ENCODE measurements at places on chromosomes 7 and 10.

DNA sequence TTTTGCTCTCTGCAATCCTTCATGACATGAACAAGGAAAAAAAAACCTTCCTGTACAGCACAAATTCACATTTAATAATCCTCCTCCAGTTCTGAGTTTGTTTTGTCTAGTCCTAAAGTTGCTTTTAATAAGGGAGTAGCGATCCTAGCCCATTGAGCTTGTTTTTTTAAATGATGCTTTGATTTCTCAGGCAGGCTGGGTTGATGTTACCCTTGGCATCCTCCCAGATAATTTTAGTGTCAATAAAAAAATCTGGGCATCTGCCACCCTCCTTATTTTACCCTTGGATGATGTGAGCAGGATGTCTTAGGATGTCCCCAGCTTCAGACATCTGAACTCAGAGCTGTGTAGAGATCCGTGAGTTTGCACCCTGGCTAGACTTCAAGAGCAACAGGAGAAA lies 33.9 kb upstream of the PROSER2 start:
- DNase-seq, result no peak

GRCh38 chr10:24681572-24682088 lies 42.1 kb downstream of the ARHGAP21 start:
- no peak for DNase-seq

DNA sequence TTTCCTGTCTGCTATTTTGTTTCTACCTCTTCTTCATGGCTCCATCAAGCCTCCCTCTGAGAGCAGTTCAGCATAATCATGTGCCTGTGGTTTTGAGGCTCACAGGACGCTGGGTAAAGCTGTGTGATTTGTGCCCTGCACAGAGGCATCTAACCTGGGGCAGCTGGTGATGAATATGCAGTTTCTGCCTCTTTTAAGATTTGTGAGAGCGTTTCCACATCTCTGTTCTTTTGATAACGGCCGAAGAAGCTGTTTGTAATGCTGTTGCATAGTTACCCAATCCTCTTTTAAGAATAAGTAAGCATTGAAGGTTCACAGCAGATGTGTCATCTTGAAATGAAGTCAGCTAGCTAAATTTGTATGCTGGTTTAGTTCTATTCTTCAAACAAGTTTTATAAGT lies 45.2 kb downstream of the PNLIPRP3 start:
- no peak for DNase-seq

GRCh38 chr7:30702200-30702599 lies 19.9 kb upstream of the CRHR2 start:
- DNase-seq, result no peak

DNA sequence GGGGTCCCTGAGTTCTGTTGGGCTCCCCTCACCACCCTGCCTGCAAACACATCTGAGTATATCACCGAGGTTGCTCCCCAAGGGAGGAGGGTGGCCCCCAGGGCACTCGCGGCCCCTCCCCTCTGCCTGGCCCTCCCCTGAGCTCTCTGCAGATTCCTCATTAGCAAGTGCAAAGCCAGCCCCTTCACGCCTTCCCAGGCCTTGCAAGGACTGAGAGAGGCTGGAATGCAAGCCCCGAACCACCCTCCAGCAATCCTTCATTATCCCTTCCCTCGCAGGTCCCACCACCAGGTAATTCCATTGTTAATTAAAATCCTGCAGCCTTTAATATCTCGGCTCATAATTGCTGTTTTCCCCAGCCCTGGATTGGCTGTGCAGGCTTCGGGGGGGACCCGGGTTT lies 35.3 kb upstream of the MYL10 start:
- DNase-seq, result no peak

GRCh38 chr10:1425879-1426278 lies 311.4 kb downstream of the ADARB2 start:
- DNase-seq, result no peak

GRCh38 chr7:74027683-74028320 lies at the start of gene ELN:
TSS of gene ELN (plus strand) at chr7:74028173. CDS start at chr7:74028188, 15 bp downstream.
- no peak for DNase-seq

DNA sequence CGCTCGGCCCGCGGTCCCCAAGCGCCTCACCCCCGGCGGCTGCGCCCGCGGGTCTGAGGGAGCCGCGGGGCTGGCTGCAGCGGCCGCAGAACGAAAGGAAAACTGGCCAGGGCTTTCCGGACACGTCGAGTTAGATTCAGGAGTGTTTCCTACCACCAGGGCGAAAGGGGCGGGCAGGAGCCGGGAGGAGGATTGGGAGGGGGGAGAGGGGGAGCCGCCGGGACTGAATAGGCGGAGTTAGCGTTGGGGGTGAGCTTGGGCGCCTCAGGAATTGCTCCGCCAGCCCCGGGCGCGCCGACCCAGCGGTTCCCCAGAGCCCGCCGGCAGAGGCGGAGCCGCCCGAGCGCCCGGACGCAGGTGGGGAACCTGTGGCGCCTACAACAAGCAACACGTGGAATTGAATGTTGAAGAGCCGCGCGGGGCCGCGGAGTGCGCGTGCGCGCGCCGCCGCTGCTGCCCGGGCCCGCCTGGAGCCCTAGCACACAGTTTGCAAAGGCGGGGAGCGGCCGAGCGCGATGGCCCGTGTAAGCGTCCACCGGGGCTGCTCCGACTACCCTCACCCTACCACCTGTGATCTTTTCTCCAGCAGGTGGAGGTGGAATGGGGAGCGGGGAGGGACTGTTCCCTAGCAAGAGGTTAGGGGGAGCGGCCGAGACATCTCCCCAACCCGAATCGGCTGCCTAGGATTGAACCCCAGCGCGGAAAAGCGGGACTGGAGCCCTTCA lies at the start of gene CADPS2:
Gene CADPS2 (minus strand): TSS at position 104 of the 725 bp plus-strand sequence. CDS start 123 bp downstream, outside the sequence.
- no peak for DNase-seq

DNA sequence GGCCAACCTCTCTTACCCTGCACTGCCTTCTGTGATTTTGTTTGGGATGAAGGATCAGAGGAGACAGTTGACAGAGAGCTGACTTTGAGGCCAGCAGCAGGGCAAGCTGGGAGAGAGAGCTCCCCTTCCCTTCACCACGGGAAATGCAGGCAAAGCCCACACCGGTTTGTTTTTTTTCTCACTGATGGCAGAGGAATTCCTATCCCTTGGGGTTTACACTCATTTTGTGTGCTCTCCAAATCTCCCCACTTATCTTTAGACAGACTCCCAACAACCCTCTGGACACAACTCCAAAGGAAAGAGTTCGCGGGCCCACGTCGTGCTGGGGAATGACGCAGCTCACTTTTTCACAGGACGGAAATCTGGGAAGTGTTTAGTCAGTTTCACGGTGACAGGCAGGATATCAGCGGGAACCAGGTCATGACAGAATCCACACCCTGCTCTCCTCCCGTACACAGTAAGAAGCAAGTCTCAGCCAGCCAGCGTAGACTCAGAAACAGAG lies 68.3 kb upstream of the FAM171A1 start:
- DNase-seq, result no peak

GRCh38 chr10:113284635-113285034 lies 268.2 kb upstream of the HABP2 start:
- no peak for DNase-seq

DNA sequence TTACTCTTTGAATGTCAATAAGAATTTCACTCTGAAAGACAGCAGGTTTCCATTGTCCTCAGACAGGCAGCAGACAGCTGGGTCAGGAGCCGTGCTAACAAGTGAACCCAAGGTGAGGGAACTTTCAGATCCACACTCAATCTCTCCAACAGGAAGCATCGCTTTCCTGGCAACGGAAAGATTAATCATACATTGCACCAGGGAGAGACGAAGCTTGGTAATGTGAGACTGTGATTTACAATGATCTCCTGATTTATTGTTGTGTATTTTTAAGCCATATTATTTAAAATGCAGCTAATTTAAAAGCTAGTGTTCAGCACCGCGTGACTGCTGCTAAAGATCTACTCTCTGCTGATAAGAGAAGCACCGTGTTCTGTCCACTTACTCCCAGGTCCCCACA lies 17.5 kb upstream of the NOM1 start:
- DNase-seq, result no peak

DNA sequence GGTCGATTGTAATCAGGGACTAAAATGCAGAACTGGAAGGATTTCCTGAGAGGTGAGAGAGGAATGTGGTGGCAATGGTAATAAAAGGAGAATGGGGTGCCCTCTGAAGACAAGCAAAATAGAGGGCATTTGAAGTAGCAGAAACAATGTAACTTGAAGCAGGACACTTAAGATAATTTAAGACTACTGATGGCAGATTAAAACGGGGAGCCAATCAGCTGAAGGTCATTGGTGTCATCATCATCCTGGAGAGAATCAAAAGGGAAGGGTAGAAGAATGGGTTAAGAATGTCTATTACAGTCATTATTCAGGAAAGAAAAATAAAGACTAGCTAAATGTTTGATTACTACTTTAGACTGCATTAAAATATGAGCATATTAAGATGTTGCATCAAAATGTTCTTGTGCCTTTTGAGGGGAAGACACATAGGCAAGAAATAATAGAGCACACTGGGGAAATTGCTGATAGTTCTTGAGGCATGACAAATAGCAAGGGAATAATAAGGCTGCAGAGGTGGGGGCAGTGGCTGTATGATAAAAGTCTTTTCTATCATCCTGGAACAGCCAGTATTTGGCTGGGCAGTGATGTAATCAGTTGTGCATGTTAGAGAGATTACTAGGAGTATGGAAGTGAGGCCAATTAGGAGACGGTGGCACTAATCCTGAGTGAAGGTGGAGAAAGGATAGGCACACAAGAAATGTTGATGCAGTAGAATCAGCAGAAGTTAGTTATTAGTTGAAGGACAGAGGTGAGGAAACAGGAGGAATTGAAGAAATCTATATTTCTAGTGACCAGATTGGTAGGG lies 60.2 kb downstream of the CCDC71L start:
- no peak for DNase-seq

- no peak for DNase-seq
Measured at GRCh38 chr7:123096976-123097375, 101.5 kb upstream of the TAS2R16 start.

DNA sequence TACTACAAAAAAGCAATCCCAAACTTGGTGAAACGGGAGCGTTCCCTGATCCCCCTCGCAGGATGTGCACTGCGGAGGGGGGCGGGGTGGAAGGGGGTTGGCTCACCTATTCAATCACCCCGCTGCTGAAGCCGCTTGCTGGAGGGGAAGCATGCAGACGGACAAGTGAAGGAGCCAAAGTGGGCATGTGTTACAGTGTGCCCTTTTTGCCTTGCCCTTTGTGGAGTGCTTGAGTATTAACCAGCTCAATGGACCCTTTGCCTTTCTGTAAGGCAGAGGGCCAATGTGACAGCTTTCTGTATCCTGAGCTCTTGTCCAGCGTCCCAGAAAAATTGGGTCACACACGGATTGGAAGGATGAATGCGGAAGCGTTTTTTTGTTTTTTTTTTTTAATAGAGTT lies 348.9 kb upstream of the NPSR1 start:
- DNase-seq, result no peak

GRCh38 chr7:123070702-123071286 lies 75.3 kb upstream of the TAS2R16 start:
- no peak for DNase-seq

DNA sequence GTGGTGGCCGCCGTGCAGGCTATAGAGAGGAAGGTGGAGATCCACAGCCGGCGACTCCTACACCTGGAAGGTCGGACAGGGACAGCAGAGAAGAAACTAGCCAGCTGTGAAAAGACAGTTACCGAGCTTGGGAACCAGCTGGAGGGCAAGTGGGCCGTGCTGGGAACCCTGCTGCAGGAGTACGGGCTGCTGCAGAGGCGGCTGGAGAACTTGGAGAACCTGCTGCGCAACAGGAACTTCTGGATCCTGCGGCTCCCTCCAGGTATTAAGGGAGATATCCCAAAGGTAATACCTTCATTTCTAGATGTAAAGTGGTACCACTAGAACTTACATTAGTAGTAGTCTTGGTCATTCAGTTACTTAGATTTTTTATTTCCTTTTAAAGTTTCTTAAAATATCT lies 6.8 kb downstream of the ZNF398 start:
- no peak for DNase-seq

GRCh38 chr7:108385834-108386422 lies 70.3 kb downstream of the NRCAM start:
- no peak for DNase-seq

DNA sequence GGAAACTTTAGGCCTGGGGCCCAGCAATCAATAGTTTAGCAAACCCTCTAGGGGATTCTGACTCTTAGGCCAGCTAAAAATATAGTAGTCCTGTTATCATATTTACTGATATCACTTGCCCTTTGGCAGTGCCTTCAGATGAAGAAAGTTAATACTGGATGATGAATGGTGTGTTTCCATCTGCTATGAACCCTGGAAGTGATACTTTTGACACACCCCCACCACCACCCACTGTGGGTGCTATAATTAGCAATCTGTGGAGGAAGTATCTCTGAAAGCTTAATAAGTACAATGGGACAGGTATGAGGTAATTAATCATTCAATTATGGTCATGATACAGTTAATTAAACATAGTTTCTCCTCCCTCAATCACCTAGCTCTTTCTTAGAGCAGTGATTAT lies 90.4 kb upstream of the LRRTM3 start:
- no peak for DNase-seq

DNA sequence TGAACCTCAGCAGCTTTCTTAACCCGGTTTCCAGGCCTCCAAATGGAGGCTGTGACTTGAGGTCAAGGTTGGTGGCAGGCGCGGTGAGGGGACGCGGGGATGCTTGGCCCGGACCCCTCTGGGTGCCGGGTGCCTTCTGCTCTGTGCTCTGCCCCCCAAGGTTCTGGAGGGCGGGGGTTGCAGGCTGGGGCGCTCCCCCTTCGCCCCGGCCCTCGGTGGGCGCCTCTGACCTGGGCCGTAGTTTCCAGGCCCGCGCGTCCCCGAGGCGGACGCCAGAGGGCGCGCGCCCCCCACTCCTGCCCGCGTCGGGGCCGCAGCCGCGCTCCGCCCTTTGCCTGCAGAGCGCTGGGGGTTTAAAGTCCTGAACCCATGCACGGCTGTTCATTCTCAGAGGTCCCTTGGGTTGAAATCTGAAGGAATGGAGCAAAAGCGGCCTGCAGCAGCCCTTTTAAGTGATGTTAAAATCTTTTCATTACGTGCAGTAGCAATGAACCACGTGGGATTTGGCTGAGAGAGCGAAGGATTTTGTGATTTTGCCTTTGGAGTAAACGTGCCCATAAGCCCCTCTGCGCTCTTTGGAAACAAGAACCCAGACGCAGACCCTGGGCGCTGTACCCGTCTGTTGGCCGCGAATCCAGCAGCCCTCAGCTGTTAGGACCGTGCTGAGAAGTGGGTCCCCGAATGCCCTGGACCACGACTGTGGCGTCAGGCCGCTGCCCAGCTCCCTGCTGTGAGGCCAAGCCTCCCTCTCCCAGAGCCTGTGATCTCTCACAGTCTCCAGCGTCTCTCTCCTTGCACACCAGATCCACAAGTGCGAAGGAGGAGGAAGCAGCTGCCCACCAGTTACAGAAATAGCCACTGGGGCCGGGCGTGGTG lies 135.0 kb downstream of the ACTR3B start:
- no peak for DNase-seq

All from activated naive CD4-positive, alpha-beta T cell treated with Interleukin-2 at 50 U/mL for 16 hours (primary cell).